ENCODE measurements at places on chromosomes 4 and X.

GRCh38 chrX:79182071-79182470 is 37.6 kb downstream of the GPR174 start:
- DNase-seq = no peak

DNA sequence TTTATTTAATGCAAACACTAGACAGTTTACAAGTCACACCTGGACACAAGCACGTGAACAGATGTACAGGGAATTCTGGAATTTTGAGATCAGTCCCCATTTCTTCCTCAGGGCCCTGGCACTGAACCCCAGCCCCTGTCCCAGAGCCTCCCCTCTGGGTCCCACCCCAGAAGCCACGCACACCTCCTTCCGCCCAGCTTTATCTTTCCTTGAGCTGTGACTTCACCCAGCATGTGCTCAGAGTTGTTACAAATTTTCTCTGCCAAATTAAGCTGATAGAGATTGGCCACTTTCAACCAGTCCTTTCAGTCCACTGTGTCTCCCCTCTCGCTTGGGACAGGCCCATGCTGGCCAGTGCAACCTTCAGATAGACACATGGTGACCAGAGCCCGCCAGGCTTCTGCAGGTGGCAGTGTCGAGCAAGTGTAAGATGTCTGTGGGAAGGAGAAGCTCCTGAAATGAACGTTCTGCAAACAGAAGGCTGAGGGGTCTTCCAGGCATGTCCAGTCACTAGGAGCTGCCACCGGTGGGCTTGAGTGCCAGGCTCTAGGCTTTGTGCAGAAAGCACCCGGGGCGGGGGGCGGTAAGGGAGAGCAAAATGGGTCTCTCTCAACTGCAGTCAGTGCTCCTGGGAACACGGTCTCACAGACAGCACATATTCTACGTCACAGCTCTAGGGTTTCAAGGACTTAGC is 73.3 kb downstream of the MTMR1 start:
- no peak for DNase-seq

DNA sequence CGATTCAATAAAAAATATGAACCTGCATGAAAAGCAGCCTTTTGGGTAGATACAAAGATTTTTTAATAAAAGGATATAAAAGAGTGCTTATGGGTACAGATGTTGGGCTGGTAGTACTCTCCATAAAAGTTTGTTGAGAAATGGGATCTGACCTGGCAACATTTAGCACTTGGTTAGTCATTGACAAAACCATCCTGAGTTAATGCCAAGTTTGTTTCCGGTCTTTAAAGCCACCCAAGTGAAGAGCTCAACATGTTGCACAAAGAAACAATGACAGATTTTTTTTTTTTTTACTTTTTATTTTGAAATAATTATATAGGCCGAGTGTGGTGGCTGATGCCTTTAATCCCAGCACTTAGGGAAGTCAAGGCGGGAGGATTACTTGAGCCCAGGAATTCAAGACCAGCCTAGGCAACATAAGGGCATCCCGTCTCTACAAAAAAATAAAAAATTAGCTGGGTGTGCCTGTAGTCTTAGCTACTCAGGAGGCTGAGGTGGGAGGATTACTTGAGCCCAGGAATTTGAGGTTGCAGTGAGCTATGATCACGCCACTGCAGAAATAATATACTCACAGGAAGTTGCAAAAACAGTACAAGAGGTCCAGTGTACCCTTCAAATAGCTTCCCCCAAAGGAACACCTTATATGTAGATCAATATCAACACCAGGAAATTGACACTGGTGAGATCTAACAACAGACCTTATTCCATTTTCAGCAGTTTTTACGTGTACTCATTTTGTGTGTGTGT is 16.6 kb downstream of the CHST7 start:
- peak; percentile 52 for DNase-seq

DNA sequence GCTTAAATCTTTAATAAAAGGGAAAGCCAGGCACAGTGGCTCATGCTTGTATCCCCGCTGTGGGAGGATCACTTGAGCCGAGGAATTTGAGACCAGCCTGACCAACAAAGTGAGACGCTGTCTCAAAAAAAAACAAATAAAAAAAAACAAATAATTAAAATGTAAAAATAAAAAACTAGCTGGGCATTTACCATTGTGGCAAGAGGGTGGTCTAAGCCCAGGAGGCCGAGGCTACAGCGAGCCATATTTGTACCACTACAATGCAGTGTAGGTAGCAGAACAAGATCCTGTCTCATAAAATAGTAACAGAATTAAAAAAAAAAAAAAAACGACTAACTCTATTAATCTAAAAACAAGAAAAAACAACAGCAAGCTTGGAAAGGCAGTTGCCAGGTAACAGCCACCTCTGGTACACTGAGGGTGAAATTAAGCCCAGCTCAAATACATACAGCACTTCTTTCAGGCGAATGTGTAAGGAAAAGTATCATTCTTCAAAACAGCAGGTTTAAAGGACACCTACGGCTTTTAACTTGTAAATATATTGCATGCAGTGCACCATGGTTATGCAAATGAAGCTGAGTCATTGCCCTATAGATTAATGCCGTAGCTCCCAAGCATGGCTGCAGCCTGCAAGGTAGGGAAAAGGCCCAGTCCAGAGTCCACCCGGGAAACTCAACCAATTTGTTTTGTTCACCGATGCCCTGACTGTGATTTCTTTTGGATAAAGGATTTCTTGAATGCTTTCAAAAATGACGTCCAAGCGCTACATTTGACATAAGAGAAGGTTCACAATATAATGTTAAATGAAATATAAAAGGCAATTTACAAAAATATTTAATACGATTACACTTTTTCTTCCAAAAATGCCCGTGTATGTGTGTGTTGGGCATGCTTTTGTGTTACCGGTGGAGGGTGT is 14.5 kb upstream of the TXLNG start:
- DNase-seq = peak; percentile 53

GRCh38 chr4:169089004-169089403 is 78.9 kb upstream of the CBR4 start:
- DNase-seq = no peak

DNA sequence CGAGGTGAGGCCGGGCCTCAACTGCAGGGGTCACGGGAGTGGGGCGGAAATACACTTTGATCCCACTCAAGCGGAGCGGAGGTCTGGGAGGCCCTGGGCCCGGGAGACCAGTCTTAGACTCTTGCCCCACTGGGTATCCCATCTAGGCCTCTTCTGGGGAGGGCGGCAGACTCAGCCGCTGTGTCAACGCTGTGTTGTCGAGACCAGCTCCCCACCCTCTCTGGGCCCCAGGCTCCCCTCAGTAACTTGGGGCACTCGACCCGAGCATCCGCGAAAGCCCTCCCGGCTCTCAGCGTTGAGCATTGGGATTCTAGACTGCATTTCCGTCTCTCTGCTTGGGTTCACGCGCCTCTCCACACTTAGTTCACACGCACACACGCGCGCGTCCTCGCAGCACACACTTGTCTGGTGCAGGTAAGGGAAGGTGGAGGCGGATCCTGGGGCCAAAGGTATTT is 1.7 kb downstream of the NKX3-2 start:
- DNase-seq = no peak

GRCh38 chrX:113726466-113726865 is 857.4 kb upstream of the HTR2C start:
- DNase-seq = no peak

- peak; percentile 24 for DNase-seq
These were observed 34.0 kb upstream of the GYPA start for GRCh38 chr4:144174401-144175067.

DNA sequence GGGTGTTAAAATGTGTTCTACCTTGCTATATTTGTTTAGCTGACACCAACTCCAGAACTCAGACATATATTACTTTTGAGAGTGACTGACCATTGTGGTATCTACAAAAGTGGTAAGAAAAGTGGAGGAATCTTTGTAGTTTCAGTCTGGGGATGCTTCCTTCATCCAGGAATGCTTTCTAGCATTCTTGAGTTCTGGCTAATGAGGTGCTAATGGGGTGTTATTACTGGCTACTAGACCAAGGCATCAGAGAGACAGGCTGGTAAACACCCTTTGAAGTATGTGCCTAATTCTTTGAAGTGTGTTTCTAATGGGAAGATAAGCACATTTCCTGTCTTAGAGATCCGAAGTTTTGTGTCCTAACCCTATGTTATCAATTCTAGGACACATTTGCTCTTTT is 310.4 kb downstream of the SPRY1 start:
- DNase-seq = peak; percentile 10

GRCh38 chrX:46912098-46912602 is at the start of gene JADE3:
Gene JADE3 (plus strand): TSS chrX:46912421. CDS start chrX:46984895, 72,474 bp downstream.
- DNase-seq = peak; percentile 60

DNA sequence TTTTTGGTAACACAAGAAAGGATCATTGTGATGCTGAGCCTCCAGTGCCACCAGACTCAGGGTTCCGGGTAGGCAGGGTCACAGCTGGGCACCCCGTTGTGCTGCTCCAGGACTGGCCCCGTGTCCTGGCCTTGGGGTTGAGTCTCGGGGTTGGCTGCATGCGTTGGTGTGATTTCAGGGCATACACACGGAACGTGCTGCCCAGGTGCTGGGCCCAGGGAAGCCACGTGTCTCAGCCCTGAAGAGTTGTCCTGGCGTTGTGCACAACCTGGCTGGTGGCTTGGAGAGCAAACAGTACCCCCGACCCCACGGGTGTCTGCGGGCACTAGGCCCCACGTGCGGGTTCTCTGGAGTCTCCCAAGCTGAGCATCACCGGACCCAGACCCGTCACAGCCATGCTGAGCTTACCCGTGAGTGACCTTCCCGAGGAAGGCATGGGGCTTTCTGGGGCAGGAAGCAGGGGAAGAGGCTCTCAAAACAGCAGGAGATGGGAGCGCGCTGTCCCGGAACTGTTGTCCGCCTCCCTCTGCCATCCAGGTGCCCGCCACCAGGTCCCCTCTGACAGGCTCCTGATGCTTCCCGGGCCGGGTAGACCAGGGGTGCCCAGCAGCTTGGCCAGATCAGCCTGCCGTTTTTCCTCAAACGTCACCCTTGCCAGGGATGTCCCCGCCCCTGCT is 66.1 kb upstream of the ENPP6 start:
- DNase-seq = no peak

DNA sequence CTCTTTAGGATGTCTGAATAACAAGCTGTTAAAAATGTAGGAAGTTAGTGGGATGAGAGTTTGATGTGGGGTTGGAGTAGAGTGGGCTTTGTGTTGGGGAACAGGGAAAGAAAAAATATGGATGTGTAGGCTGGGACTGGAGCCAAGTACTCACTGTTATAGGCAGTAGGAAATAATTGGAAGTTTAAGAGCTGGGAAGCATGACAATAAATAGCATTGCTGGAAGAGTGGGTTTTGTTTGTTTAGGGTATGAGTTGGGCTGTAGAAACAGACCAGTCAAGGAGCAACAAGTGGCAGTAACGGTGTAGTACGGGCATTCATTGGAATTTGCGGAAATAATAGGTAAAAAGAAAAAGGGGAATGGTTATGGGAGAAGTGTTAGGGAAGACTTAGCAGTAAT is 81.6 kb downstream of the KDM6A start:
- no peak for DNase-seq

- no peak for DNase-seq
These were observed 47.7 kb upstream of the SORCS2 start for GRCh38 chr4:7144374-7145290.

DNA sequence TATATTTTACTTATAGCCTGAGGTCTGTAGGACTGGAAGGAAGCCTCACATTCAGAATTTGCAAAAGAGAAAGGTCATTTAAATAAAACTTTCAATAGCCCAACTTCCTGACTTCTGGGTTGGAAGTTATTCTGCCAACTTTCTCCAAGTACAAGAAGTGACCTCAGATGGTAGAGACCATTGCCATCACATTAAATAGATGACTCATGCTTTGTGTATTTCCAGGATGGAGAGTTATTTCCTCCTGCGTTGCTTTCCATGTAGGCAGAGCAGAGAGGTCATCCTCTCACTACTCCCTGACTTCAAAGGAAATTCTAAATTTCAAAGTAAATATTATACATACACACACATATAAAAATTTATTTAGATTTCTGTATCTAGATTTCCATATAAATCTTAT is 73.0 kb upstream of the NR3C2 start:
- peak; percentile 85 for DNase-seq

- no peak for DNase-seq
These were observed 67.9 kb downstream of the FAM114A1 start for GRCh38 chr4:38935391-38936073.

DNA sequence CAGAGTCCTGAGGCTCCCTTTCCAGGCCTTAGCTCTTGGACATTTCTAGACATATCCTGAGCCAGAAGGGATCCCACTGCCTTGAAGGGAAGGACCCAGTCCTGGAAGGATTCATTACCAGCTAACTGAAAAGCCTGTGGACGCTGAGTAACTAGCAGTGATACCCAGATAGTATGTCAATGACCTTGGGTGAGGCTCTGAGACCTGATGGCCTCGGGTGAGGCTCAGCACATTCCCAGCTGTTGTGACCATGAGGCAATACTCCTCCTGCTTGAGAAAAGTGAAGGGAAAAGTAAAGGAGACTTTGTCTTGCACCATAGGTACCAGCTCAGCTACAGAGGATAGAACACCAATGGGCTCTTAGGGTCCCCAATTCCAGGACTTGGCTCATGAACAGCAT is 268.1 kb downstream of the DKK2 start:
- no peak for DNase-seq

DNA sequence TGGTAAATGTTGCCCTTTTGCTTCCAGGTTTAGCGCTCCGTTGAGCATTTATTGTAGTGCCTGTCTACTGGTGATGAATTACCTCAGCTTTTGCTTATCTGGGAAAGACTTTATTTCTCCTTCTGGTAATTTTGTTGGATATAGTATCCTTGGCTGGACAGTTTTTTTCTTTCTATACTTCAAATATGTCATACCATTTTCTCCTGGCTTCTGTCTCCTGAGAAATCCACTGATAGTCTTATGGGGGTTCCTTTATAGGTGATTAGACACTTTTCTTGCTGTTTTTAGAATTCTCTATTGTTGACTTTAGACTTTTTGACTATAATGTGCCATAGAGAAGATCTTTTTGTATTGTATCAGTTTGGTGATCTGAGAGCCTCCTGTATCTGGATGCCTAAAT is 73.5 kb downstream of the ARFIP1 start:
- DNase-seq = no peak

DNA sequence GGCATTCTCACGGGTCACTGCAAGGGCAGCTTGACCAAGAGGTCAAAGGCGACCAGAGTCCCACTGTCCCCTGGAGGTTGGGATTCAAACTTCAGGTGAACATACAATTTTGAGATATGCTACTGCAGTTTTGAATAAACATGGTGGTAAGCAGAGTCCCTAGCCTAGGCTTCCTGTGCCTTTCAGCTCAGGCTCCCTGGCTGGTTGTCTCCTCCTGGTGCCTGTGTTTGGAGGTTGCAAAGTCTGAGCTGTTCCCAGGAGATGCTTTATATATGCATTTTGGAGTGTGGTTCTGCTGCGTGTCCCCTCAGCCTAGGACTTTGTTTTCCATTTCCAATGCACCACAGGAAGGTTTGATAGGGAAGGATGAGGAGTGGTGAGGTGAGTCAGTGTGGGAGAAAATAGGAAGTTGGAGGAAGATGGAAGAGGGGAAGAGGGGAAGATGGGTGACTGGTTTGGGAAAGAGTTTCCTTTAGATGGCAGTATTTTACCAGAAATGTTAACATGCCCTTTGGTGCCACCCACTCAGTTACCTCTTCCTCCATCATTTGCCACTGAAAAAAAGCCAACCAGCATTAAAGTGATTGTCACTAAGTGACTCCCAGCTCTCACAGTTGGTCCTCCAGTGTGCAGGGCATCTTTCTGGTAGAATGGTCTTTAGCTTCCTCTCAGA is 211.7 kb upstream of the AGTR2 start:
- DNase-seq = no peak

GRCh38 chrX:84186603-84187532 is 1.1 kb downstream of the RPS6KA6 start:
- no peak for DNase-seq

All from NCI-H226 (cell line).